ENCODE measurements at places on chromosomes 2 and 18.

- no peak for DNase-seq
These were observed 224.0 kb upstream of the ID2 start for GRCh38 chr2:8457699-8458502.

- DNase-seq = no peak
These were observed 109.1 kb downstream of the PLEKHA3 start for GRCh38 chr2:178589335-178589734.

DNA sequence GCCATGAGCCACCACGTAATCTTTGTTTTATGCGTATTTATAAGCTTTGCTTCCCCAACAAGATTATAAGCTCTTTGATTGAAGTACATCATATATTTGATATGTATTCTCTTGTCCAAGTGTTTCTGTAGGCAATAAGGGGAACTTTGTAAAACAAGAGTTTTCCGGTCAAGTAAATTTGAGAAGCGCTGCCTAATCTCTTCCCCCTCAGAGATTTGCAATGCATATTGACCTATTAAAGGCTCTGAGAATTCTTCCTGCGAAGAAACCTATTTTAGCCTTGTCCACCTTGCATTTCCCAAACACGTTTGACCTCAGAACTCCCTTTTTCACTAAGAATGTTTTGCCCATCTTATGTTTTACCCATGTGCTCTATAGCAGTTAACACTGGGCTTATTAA, 26.9 kb upstream of the CASP10 start:
- DNase-seq = no peak

GRCh38 chr2:34254272-34254878, 655.3 kb upstream of the FAM98A start:
- no peak for DNase-seq

GRCh38 chr18:78994977-78995582, 15.5 kb downstream of the SALL3 start:
- DNase-seq = no peak

DNA sequence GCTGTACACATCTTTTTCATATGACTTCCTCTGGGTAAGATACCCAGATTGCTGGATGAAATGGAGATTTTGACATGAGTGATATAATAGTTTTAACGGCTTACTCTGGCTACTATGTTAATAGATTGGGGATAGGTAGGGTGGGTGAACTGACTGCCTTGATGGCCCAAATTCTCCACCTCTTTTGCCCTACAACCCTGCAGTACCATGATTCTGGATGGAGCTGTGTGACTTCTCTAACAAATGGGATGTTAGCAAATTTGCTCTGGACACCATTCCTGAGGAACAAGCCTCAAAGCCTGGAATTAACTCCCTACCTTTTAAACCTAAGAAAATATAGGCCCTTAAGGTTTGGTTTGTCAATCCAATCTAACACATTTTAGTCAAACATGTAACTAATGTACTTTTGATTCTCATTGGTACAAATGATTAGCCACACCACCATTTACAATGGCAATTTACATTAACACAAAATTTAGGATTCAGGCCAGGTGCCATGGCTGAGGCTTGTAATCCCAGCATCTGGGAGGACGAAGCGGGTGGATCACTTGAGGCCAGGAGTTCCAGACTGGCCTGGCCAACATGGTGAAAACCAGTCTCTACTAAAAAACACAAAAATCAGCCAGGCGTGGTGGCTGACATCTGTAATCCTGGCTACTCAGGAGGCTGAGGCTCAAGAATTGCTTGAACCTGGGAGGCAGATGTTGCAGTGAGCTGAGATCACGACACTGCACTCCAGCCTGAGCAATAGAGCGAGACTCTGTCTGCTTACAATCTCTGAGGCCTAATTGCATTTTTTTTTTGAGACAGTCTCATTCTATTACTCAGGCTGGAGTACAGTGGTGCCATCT, 12.8 kb downstream of the CLK1 start:
- no peak for DNase-seq

GRCh38 chr18:46771141-46771540, 14.3 kb upstream of the ST8SIA5 start:
- DNase-seq = no peak

DNA sequence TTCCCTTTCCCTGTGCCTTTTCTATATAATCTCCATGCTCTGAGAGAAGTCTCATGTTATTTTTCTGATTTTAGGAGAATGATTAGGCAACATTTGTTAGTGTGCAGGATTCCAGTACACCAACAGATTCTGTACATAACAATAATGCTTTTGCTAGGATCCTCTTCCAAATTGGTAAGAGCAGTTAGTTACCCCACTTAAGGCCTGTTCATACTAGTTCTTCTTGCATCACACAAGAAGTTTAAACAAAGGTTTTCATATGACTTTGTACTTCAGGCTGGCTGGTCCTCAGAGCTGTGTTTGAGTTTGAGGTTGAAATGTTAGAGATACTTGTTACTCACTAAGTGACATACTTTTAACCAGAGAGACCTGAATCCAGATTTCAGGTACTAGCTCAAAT, 686.9 kb upstream of the NRXN1 start:
- no peak for DNase-seq

DNA sequence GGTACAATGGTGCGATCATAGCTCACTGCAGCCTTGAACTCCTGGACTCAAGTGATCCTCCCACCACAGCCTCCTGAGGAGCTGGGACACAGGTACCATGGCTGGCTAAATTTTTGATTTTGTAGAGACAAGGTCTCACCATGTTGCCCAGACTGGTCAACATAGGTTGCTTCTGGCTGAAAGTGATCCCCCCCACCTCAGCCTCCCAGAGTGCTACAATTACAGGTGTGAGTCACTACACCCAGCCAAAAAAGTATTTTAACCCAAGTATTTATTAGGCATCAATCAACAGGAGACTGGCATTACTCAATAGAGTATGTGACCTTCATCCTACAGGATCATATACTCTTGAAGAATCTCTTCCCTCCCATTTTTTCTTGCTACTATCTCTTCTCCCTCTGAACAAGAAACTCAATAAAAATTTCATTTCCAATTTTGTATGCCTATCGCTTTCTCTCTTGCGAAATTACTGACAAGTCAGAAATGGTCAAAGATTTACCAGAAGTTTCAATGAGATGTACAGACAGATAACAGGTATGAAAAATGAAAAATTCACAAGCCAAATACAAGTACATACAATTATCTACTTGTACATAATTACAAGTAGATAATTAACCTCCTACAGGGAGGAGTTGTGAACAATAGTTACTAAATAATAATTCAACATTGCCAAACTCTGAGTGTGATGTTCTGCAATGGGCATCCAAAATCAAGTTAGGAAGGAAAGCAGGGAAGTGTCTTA, 34.9 kb upstream of the CCNT2 start:
- no peak for DNase-seq

GRCh38 chr2:24809316-24810007, 16.2 kb downstream of the CENPO start:
- DNase-seq = no peak

DNA sequence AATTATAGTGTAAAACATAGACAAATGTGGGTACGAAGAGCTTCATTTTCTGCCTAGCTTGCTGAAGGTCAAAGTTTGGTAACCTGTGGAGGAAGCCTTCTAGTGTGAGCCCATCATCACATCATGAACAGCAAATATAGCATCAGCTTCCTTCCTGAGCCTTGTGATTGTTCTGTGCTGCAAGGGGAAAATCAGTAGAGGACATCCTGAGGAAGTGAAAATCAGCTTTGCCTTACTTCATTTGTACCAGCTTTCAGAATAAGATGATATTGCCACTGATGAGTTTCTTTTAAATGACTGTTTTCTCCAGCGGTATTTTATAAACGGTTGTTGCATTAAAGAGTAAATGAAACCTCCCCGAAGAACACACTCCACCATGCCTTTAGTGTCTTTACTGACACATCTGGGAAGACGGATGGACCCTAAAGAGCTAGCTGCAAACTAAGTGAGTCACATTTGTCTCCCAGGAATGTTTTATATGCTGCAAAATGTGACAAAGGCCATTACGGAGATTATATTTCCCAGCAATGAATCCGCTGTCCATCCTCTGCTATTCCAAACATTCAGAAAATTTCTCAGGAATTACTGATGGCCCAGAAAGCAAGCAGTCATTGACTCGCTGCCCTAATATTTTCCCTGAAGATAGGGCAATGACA, 1272.8 kb downstream of the SUCLG1 start:
- DNase-seq = peak; percentile 29

DNA sequence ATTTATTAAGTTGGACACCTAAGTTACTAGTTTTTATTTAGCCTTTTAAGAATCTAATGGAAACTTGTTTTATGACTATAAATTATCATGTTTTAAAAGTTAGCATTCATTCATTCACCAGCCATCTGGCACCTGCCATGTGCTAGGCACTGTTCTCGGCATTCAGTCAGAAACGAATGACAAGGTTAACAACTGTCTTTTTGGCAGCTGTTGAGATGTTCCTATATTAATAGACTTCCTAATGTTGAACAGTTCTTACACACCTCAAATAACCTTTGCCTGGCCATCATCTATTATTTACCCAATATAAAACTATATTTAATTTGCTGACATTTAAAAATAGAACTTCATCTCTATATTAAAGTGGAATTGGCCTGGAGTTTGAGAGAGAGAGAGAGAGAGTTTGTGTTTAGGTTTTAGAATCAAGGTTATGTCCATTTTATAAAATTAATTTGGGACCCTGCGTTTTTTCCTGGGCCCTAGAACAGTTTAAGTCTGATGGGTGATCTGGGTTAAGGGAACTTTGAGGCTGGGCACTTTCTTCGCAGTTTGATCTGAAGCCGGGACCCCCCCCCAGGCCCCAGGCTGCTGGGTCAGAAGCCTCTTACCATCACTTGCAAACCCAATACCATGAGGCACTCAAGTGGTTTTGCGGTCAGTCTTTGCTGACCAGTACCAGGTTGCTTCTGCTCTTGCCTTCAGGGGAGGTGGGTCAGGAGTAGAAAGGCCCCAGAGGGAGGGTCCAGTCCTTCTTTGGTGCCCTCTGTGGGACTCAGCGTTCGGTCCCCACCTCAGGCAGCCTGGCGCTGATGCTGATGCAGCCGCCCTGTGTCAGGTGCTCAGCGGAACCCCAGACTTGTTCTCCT, 48.3 kb upstream of the ASB1 start:
- DNase-seq = no peak

- DNase-seq = no peak
These were observed 16.7 kb downstream of the LHCGR start for GRCh38 chr2:48738806-48739205.

DNA sequence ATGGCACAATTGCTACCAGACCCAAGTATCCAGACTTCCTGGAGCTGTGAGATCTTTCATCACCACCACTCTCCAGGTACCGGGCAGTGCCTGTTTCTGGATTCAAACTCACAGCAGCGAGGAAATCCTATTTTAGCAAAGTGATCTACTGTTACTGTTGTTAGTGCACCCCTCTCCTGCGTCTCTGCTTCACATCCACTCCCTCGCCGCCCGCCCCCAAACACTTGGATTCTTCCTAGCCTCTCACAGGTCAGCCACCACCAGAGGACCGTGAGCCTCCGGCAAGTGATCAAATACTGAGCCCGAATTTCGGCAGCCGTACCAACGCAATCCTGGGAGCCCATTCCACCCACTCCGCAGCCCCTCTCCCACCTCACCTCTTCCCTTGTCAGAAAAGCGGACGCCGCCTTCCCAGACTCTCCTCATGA, 519 bp downstream of the METTL4 start:
- peak; percentile 56 for DNase-seq

DNA sequence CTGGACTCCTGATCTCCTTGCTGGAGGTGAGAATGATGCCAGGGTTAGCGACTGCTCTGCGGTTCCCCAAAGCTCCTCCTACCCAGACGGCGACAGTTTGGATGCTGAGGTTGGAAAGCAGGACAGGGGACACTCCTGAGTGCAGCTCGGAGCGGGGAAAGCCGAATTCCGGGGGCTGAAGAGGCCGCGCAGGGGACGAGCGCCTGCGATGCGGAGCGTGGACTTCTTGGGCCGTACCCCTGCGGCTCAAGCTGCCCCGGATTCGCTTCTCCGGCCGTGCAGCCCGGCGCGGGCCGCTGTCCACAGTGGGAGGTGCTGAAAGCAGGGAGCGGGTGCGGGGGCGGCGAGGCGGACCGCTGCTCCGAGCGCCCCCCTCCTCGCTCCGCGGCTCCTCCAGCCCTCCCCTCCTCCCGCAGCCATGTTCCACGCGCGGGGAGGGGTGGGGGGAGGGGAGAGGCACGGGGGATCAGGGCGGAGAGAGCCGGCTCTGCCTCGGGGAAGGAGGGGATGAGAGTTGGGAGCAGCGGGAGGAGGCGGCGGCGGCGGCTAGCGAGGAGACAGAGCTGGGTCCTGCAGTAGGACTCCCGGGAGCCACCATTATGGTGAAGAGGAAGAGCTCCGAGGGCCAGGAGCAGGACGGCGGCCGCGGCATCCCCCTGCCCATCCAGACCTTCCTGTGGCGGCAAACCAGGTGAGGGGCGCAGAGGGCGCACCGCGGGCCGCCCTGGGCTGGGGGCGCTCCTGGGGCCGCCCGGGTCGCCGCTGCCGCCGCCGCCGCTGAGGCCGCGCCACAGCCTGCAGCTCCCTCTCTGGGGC, at the start of gene UNC80:
Gene UNC80, plus strand, starts transcription at position 359 of the 816 bp plus-strand sequence. Its CDS starts 241 bp downstream, at position 600.
- peak; percentile 51 for DNase-seq

DNA sequence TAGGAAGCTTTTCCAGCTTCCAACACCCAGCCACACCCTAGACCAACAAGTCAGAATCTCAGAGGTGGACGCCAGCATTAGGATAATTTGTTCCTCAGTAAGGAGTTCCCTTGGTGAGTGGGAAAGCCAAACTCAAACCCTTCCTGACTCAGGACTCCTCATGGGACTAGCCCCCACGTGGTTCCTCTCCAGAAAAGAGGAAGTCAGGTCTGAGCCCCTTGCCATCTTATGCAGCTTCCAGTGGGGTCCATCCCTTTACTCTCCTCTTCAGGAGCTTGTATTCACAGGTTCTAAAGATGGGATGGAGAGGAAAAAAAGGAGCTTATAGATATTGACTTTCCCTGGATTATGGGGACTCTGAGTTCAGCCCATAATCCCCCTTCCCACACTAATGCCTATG, 14.8 kb upstream of the NOTO start:
- DNase-seq = no peak

GRCh38 chr2:99640635-99641151, 150.9 kb upstream of the REV1 start:
- no peak for DNase-seq

DNA sequence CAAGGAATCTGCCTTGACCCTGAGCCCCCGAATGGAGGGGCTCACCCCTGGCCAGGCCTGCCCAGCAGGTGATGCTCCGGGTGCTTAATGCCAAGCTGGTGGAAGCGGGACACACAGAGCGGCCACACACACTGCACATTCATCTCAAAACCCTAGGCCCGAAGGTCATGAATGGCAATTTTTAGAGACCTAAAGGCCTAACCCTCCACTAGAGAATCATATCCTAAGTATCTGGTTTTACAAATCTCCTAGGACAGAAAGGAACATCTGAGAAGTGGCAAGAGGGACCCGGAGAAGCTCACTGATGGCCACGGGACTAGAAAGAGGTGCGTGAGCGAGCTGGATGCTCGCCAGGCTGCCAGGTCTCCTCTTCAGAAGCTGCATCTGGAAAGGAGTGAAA, 38.3 kb downstream of the ST3GAL5 start:
- DNase-seq = no peak
